ENCODE measurements at places on chromosomes 12 and 14. TPM values are rescaled to one million over a fixed set of nuclear protein-coding genes. Genes with fewer than 3 reads are reported as not detected.

DNA sequence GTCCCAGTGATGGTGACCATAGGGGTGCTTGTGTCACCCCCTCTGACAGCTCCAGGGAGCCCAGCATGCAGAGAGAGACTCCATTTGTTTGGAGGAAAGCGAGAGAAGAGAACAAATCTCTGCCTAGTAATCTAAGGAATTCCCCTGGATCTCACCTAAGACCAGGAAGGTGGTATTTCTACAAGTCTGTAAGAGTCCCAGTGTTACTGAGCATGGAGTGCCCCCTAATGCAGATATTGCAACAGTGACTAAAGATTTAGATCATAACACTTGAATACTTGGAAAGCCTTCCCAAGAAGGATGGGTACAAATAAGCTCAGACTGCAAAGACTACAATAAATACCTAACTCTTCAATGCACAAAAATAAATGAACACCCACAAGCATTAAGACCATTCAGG lies 360.4 kb upstream of the GARIN6 start:
- DNase-seq = no peak

- no peak for DNase-seq
Observed at GRCh38 chr12:22286569-22286968, 47.9 kb downstream of the ST8SIA1 start.

DNA sequence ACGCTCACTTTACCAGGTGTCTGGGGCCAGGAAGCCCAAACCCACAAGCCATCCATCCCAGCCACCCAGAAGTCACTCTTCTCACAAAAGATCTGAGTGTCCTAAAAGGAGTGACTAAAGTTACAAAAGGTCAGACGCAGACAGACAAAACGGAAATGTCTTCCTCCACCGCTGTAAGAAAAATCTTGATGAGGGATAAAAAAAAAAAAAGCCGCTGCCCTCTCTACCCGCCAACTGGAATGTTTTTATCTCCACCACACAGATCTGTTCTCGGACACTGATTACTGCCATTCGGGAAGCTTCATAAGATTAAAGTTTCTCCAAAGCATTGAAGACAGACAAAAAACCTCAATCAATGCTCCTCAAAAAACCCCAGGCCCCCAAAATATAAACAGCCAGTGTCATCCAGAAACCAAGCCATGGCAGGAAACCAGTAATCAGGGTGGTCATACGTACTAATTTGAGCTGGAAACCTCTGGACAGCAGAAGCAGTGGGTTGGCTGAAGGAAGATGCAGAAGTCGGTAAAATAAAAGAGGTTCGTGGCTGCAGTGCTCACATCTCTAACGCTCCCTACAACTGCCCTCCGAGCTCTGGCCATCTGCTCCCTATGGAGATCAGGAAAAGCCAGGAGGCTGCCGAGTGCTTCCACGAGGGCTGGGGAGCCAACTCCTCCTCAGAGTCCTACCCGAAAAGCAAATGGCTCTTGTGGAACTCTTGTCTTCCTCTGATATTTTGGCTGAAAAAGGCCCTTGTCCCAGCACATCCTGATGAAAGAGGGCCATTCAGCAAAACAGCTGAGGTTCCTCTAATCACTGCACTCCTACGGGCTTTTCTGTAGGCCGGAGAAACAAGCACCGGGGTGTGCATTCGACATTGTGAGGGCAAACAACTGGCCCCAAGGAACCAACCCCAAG lies 30.3 kb downstream of the SSH1 start:
- no peak for DNase-seq

The DHH gene
- 1.2 TPM for total RNA-seq

DNA sequence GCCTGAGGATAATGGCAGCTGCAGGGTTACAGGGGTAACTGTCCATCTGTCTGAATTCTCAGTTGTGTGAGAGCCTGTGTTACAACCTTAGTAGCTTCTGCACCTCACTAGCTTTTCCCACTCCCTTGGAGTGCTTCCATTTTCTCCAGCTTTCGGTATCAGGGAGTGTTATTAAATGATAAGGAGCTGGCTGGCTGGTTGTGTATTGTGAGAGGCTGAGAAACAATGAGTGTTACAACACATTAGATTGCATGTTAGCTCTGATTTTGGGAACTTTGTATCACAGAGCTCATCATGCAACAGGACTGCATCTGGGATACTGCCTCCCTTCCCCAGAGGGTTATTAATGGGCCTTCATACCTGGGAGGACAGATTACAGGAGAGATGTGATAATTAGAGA lies 723.7 kb downstream of the DIO2 start:
- DNase-seq = no peak

GRCh38 chr12:98151105-98151590 lies 364.2 kb upstream of the TMPO start:
- DNase-seq = no peak

DNA sequence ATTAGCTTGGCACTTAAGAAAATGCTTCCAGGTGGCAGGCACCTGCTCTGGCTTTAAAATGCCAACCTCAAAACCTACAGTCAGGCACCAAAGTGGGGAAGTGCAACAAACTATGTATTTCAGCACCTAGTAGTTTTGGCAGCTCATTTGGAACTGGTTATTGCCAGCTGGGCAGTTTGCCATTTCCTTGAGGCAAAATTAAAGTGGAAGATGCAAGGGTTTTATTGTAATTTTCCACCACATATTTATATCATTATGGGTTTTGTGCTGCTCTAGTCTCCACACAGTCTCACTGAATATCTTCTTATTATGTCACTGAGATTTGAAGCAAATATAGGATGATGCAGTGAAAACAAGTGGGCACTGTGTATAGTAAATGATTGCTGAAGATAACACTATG lies 117.0 kb downstream of the PRKD1 start:
- no peak for DNase-seq

DNA sequence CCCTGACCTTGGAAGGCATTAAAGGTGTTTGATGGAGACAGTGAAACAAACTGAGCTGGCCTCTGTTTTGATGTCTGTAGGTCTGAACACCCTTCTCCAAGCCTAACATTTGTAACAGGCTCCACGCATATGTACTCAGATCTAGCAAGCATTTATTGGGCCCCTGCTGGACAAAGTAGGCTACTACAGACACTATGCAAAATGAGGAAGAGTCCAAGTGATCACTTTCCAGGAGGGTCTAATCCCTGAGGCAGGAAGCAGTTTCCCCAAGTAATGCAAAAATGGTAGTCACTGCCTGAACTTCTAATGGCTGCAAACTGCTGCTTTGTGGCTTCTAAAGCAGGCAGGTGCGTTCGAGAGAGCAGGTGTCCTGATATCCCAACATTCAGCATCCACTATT lies 405.8 kb downstream of the MED13L start:
- DNase-seq = no peak

- DNase-seq = no peak
Observed at GRCh38 chr12:23217667-23218066, 592.7 kb downstream of the ETNK1 start.

- DNase-seq = no peak
Observed at GRCh38 chr12:127257366-127257935, 1009.5 kb upstream of the TMEM132C start.

- DNase-seq = no peak
Observed at GRCh38 chr14:24918822-24919221, 131.1 kb downstream of the STXBP6 start.

DNA sequence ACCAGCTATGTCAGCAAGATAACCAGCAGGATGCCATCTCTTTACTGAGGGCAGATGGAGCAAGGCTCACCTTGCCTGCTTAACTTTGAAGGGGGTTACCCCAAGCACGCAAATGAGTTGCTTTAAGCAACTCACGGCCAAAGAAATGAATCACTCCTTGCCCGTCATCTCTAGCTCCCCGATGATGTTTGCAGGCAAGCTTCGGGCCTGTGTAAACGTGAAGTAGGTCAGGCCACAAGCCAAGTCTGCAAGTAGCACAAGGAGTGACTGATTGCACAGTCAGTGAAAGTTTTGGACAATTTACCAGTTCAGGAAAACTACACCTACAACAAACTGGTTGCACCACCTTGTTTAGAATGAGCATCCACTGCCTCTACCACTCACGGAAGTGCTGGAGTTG lies 699.7 kb upstream of the TBX3 start:
- no peak for DNase-seq

GRCh38 chr12:120225852-120226640 lies 25.1 kb upstream of the RPLP0 start:
- DNase-seq = no peak

GRCh38 chr12:6778217-6778573 lies 5.9 kb downstream of the LAG3 start:
- DNase-seq = no peak

The RNASE3 gene
- 2.7 TPM for total RNA-seq

DNA sequence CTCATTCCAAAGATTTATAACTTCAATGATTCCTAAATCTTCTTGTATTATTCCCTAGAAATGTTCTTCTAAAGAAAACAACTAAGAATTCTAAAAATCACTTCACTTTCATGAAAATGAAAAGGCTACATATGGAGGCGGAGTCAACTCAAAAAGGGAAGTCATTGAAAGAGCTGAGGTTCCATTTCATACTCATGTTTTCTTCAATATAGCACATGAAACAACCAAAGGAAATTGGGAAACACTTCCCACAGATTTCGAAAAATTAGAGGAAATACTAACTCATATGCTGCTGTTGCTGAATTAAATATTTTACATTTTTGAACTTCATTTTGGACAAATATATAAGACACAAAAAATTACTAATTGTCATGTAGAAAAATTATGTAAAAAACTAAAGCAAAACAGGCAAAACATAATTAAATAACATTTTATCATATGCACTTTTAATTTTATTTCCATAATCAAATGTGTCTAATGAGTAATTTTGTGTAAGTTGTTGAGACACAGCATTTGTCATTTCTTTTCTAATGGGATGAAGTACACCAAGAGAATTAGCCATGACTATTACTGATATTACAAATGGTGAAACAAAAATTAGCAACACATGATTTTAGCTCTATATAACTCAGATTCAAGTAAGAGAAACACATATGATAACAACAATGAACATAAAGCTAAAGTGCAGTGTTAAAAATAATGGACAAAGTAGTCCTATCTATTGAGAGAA lies at the start of gene CD163:
Gene CD163, minus strand, starts transcription at position 92 of the 730 bp plus-strand sequence. Its CDS starts 87 bp downstream, at position 5.
- no peak for DNase-seq

DNA sequence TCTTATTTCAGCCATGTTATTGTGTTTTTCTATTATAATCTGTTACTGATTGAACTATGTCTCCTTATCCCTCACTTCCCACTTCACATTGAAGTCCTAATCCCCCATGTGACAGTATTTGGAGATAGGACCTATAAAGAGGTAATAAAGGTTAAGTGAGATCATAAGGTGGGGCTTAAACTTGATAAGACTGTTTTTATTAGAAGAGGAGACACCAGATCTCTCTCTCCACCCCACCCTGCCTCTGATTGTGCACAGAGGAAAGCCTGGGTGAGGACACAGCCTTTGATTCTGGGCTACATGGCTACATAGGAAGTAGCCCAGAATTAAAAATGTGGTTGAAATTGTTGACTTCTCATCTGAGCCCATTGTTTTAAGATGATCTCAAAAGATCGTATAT lies 414.7 kb downstream of the SLC16A7 start:
- no peak for DNase-seq

DNA sequence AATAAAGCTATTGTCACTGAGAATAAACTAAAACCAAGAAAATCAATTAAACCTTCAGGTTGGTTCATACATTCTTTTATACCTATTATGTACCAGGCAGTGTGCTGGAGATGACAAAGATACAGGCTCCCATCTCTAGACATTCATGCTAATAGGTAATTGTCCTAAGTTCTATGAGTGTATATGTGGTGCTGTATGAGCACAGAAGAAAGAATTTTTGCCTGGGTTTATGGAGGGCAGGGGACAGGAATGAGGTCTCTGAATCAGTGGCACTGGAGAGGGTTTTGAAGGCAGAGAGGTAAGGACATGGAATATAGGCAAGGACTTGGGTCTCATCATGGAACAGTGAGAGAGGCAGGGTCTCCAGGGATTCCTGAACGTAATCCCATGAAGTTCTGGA lies 38.7 kb downstream of the MAP1LC3B2 start:
- no peak for DNase-seq

- no peak for DNase-seq
Observed at GRCh38 chr14:57866199-57866705, 360 bp upstream of the SLC35F4 start.

DNA sequence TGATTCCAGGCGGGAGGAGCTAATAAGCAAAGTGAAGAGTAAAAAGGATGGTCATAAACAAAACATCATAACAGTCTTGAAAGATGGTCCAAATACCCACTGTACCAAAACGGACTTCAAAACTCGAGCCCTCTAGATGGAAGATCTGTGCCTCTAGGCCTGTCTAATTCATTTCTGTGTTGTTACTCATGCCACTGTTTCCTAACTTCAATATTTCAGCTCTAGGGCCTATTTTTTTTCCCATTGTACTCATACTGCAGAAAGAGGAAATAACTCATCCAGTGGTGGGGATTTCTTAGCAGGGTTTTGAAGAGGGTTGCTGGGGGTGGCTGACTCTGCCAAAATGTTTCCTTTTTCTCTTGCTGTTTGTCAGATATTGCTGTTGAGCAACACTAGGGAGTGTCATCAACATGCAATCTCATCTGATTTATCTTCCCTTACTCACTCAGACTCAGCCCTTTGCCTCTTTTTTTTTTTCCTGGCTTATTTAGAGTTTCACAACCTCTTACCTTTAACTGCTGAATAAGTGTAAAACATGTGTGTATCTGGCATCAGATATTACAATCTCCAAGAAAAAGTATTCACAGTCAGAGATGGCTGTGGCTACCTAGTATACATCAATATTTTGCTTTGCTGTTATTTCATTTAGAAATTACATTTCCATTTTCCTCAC lies 189.6 kb downstream of the DUSP6 start:
- peak; percentile 66 for DNase-seq

The CLEC2B gene
- total RNA-seq = 18.7 TPM

- no peak for DNase-seq
Observed at GRCh38 chr14:61866932-61867920, 105.0 kb downstream of the SNAPC1 start.

GRCh38 chr14:50230701-50231474 lies 490 bp downstream of the SOS2 start:
- DNase-seq = peak; percentile 35

DNA sequence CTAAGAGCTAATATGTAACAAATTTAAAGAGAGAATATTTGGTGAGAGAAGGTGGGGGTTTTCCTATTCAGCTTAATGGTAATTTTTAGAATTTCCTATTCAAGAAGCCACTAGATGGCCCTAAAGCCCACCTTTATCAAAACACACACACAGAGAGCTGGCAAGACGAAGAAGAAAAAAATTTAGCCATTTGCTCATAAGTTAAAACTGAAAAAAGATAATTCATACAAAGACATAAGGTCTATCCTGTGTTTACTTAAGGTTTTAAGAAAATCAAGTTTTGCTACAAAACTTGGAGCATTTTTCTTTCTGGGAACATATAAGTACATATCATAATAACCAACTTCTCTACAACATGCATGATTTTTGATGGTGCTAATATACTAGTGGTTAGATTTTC lies 46.8 kb upstream of the PCED1B start:
- peak; percentile 46 for DNase-seq

DNA sequence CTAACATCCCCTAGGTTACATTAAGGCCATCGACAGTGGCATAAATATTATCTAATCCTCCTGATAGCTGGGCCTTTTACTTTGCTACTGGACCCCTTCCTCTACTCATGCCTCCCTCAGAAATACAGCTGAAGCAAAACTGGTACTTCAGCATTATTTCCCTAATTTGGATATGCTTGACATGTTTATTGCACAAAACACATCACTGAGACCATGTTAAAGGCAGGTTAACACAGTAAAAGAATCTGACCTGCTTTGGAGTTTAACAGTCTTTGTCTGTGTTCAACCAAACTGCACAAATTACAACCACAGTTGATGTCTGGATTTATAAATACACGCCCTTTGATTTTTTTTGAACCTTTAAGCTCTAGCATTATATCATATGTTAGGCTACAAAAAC lies 156.6 kb downstream of the FOXA1 start:
- DNase-seq = no peak
